HFFc6 (cell line): ENCODE measurements at places on chromosomes 3 and 15. TPM values are rescaled to one million over a fixed set of nuclear protein-coding genes. Genes with fewer than 3 reads are reported as not detected.

DNA sequence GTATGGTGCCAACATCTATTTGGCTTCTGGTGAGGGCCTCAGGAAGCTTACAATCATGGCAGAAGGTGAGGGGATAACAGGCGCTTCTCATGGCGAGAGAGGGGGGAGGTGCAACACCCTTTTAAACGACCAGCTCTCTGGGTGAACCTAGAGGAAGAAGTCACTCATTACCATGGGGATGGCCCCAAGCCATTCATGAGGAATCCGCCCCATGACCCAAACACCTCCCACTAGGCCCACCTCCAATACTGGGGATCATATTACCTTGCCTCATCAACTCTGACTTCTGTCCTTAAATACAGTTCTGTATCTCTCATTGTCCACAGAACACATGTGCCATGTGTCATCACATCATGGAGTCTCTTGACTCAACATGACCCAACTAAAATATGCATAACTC, 37.5 kb upstream of the CLRN1 start:
- no peaks in the 10 kb centered on the region for H3K36me3 ChIP-seq
- no peaks in the 10 kb centered on the region for H3K4me1 ChIP-seq
- H3K27me3 ChIP-seq, result peaks cover 1% of the 10 kb centered on the region; the same call in 1 of the 2 replicates
- H3K4me3 ChIP-seq, result no peak overlapping the region
- no peak overlapping the region for H3K27ac ChIP-seq
- DNase-seq, result no peak

- H3K27me3 ChIP-seq, result no peaks in the 10 kb centered on the region
- DNase-seq, result no peak
- H3K4me1 ChIP-seq, result peaks cover 35% of the 10 kb centered on the region
- H3K36me3 ChIP-seq, result no peaks in the 10 kb centered on the region
- H3K27ac ChIP-seq, result peak overlapping the region; percentile 54; the same call in 1 of the 2 replicates
- H3K4me3 ChIP-seq, result no peak overlapping the region
These were observed 193.5 kb downstream of the FOXP1 start for GRCh38 chr3:71389911-71390573.

GRCh38 chr3:14962762-14963161, 15.4 kb downstream of the NR2C2 start:
- peak; percentile 72 for DNase-seq
- peaks cover 22% of the 10 kb centered on the region for H3K36me3 ChIP-seq
- H3K4me3 ChIP-seq, result peak overlapping the region; percentile 19; the same call in 1 of the 2 replicates
- H3K27me3 ChIP-seq, result peaks cover 1% of the 10 kb centered on the region; the same call in 1 of the 2 replicates
- H3K4me1 ChIP-seq, result peaks cover 32% of the 10 kb centered on the region
- H3K27ac ChIP-seq, result peak overlapping the region; percentile 71

The STRIT1 gene
- total RNA-seq, result not detected in 3 replicates

DNA sequence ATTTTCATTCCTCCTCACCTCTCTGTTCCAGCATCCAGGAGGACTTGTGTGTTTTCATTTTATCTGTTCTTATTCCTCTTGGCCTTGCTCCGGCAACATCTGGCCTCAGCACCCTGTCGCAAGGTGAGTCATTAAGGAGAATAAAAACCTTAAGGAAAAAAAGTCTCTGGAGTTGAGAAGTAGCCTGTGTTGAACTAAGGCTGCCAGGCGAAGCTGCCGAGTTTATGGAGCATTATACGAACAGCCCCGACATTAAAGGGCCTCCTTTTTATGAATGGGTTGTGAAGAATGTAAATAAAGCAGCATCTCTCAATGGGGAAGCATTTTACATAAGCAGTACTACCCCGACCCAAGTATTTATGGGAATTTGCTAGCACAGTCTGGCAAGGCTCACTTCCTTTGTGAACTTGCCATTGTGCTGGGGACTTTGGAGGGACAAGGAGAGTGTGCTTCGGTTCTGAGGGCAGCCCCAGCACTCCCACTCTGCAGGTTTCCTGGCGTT, 4.7 kb downstream of the BAHD1 start:
- peaks cover 52% of the 10 kb centered on the region for H3K4me1 ChIP-seq
- peak overlapping the region; percentile 69 for H3K4me3 ChIP-seq
- DNase-seq, result peak; percentile 67
- H3K36me3 ChIP-seq, result no peaks in the 10 kb centered on the region
- peaks cover 4% of the 10 kb centered on the region; the same call in 1 of the 2 replicates for H3K27me3 ChIP-seq

DNA sequence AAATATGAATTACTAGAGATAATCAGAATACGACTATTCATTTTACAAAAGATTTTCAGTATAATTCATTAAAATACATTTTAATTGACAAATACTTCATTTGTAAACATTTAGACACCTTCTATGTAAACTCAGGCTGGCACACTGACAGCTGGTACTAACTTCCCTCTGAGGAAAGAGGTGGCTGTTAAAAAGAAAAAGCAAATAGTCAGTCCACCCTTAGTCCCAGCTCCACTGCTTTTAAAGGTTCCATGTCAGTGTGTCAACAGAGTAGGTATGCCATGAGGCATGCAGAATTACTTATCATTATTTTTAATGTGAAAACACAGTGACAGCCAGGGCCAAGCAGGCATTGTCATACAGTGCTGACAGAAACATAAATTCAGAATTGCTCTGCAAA, 16.1 kb downstream of the TM6SF1 start:
- DNase-seq, result no peak
- no peak overlapping the region for H3K27ac ChIP-seq
- H3K4me3 ChIP-seq, result no peak overlapping the region
- no peaks in the 10 kb centered on the region for H3K36me3 ChIP-seq
- no peaks in the 10 kb centered on the region for H3K4me1 ChIP-seq

DNA sequence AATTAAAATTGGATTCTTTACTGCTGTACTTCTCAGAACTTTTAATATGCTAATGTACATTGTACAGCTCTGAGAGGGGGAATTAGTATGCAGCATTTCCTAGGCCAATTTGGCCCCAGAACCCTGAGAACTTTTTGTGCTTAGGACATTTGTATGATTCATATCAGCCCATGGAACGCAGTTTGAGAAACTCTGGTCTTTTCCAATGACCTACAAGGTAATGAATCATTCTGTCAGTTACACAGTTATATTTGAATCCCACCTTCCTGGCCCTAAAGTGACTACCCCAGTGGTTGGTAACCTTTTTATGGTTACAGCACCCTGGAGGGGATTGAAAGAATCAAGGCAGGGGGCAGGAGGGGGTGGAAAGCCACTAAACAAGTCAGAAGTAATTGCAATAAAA, 25.6 kb upstream of the KBTBD12 start:
- no peak overlapping the region for H3K27ac ChIP-seq
- DNase-seq, result peak; percentile 37
- H3K4me3 ChIP-seq, result no peak overlapping the region
- peaks cover 21% of the 10 kb centered on the region for H3K27me3 ChIP-seq
- peaks cover 13% of the 10 kb centered on the region for H3K36me3 ChIP-seq

GRCh38 chr3:141103067-141103466, 51.9 kb downstream of the SPSB4 start:
- no peak overlapping the region for H3K27ac ChIP-seq
- H3K4me1 ChIP-seq, result no peaks in the 10 kb centered on the region
- no peaks in the 10 kb centered on the region for H3K36me3 ChIP-seq
- no peak overlapping the region for H3K4me3 ChIP-seq

GRCh38 chr15:57827021-57827420, 120.5 kb downstream of the POLR2M start:
- no peaks in the 10 kb centered on the region for H3K4me1 ChIP-seq
- H3K27me3 ChIP-seq, result peaks cover 12% of the 10 kb centered on the region
- DNase-seq, result no peak
- no peaks in the 10 kb centered on the region for H3K36me3 ChIP-seq

DNA sequence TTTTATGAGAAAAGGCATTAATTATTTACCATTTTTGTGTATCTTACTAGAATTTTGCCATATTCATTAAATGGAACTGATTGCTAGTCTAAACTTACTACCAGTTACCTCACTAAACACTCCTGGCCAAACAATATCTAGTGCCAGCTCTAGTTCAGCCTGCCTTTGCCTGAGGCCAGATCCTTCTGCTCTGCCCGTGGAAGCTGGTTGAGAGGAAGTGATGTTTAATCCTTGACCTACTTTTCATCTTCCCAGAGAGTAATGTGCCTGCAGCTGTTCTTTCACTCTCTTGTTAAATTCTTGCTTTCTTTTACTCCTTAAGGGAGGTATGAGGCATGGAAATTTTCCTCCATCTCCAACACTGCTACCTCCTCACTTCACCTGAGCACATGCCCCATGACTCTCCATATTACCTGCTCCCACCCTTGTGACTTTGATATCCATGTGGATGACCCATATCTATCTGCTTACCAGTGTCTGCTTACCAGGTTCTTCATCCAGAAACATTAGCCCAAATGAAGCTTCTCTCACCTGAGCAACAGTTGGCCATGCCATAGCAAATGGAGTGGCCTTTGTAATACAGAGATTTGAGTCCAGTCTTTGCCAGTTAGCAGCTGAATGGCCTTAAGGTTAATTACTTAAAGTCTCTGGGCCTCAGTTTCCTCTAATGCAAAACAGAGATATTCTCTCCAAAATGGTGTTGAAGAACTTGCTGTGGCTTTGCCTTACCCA, 53.4 kb downstream of the UBE2E1 start:
- H3K36me3 ChIP-seq, result peaks cover 8% of the 10 kb centered on the region; the same call in 1 of the 2 replicates
- peaks cover 1% of the 10 kb centered on the region; the same call in 1 of the 2 replicates for H3K27me3 ChIP-seq
- H3K27ac ChIP-seq, result peak overlapping the region; percentile 8; the same call in 1 of the 2 replicates
- peaks cover 53% of the 10 kb centered on the region for H3K4me1 ChIP-seq

The TM4SF18 gene
- 0.05 TPM in 2 of 3 replicates, not detected in the other for total RNA-seq

The GPR87 gene
- not detected in 3 replicates for total RNA-seq

- H3K4me1 ChIP-seq, result peaks cover 65% of the 10 kb centered on the region
- no peaks in the 10 kb centered on the region for H3K27me3 ChIP-seq
- peak; percentile 88 for DNase-seq
- peak overlapping the region; percentile 67 for H3K27ac ChIP-seq
These were observed 23.6 kb upstream of the KIF23 start for GRCh38 chr15:69390575-69390974.

- H3K4me3 ChIP-seq, result no peak overlapping the region
- H3K27me3 ChIP-seq, result no peaks in the 10 kb centered on the region; the same call in 1 of the 2 replicates
- no peak overlapping the region for H3K27ac ChIP-seq
- peaks cover 10% of the 10 kb centered on the region; the same call in 1 of the 2 replicates for H3K36me3 ChIP-seq
These were observed 106.8 kb downstream of the ANP32A start for GRCh38 chr15:68713874-68714273.

DNA sequence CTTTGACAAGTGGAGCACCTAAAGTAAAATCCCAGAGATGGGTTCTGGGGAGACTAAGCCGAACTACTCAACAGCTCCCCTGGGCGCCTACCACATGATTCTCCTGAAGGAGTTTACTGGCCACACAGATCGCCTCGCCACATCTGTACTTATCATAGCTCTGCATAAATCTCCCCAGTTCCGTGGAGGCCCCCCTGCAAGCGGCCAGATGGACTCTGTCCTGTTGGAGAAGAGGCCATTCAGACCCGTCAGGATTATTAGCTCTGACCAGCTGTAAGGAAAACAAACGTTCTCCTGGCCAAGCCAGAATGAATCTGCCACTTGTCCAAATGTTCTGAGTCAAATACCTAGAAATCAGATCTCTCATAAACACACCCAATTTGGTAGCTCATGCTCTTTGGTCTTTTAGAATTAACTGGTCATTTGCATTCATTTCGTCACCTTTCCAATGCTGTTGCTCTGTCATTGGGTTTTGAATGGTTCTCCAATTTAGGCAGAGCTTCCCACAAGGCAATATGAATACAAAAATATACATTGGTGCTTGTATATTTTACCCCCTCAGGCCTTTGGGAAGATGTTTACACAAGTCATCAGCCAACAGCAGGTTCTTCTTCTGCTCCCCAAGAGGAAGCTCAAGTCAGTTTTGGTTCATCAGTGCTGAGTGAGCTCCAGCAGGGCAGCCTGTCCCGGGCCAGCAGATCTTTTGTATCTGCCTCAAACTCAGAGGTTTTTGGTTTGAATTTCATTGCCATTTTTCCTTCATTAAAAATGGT, 124.5 kb downstream of the THSD4 start:
- H3K27ac ChIP-seq, result no peak overlapping the region

The CCRL2 gene
- 0.12 TPM in 1 of 3 replicates, not detected in the others for total RNA-seq

- no peaks in the 10 kb centered on the region; the same call in 1 of the 2 replicates for H3K27me3 ChIP-seq
- H3K4me3 ChIP-seq, result no peak overlapping the region
- DNase-seq, result no peak
- H3K4me1 ChIP-seq, result peaks cover 25% of the 10 kb centered on the region
- H3K27ac ChIP-seq, result no peak overlapping the region
- peaks cover 38% of the 10 kb centered on the region for H3K36me3 ChIP-seq
These were observed 690.4 kb upstream of the NAALADL2 start for GRCh38 chr3:174168538-174169254.

DNA sequence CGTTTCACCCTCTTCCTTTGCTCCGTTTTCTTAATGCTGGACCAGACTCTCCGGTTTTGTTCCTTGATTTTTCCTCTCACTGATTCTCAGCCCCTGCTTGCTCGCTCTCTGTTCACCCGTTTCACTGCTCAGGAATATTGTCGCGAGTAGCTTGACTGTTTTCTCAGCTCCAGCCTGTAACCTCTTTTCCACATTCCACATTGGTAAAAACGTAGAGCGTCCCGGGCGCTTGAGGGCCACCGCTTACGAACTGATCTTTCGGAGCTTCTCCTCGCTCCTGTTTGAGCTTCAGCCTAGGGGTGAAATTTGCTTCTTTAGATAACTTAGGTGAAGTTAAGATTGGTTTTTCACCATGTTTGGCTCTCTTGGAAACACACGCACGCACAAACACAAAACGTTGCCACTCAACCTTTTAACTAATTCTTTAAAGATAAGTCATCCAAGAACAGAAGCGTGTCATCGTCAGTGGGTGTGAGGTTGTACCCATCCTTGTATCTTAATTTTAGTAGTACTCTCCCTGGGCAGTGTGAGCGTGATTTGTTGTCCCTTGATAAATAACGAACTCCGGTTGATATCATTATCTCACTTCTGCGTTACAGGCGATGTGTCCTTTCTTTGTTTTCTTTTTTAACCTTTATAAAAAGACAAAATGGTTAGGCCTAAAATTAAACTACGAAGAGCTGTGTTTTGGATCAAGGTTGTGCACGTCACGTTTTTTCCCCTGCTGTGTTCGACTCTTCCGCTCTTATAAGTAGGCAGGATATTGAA, 1.0 kb downstream of the PAK2 start:
- no peaks in the 10 kb centered on the region for H3K27me3 ChIP-seq
- H3K4me3 ChIP-seq, result peak overlapping the region; percentile 97
- peak; percentile 65 for DNase-seq
- peaks cover 35% of the 10 kb centered on the region for H3K4me1 ChIP-seq
- peak overlapping the region; percentile 98 for H3K27ac ChIP-seq

DNA sequence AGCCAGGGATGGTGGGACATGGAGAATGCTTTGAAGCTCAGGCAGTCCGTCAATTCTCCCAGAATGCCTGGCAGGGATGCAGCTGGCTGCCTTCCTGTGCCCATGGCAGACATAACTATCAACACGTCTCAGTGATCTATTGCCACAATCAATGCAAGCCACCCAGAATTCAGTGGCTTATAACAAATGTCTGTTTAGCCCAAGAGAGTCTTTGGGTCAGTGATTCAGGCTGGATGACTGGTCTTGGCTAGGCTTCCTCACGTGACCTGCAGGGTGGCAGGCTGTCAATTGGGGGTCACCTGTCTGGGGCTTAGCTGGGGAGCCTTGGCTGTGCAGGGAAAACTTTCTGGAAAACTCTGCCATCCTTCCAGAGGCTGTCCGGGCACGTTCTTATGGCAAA, 213.1 kb upstream of the LRRFIP2 start:
- H3K36me3 ChIP-seq, result peaks cover 47% of the 10 kb centered on the region
- no peak overlapping the region for H3K4me3 ChIP-seq
- DNase-seq, result no peak

GRCh38 chr3:121473001-121473400, 72.8 kb downstream of the POLQ start:
- H3K36me3 ChIP-seq, result peaks cover 18% of the 10 kb centered on the region
- no peak for DNase-seq
- H3K4me1 ChIP-seq, result peaks cover 22% of the 10 kb centered on the region
- no peak overlapping the region for H3K4me3 ChIP-seq
- no peak overlapping the region for H3K27ac ChIP-seq
- no peaks in the 10 kb centered on the region; the same call in 1 of the 2 replicates for H3K27me3 ChIP-seq
